ENCODE measurements at places on chromosomes 5 and 9.

GRCh38 chr5:2168601-2169429 is 286.1 kb upstream of the IRX4 start:
- no peak for DNase-seq

DNA sequence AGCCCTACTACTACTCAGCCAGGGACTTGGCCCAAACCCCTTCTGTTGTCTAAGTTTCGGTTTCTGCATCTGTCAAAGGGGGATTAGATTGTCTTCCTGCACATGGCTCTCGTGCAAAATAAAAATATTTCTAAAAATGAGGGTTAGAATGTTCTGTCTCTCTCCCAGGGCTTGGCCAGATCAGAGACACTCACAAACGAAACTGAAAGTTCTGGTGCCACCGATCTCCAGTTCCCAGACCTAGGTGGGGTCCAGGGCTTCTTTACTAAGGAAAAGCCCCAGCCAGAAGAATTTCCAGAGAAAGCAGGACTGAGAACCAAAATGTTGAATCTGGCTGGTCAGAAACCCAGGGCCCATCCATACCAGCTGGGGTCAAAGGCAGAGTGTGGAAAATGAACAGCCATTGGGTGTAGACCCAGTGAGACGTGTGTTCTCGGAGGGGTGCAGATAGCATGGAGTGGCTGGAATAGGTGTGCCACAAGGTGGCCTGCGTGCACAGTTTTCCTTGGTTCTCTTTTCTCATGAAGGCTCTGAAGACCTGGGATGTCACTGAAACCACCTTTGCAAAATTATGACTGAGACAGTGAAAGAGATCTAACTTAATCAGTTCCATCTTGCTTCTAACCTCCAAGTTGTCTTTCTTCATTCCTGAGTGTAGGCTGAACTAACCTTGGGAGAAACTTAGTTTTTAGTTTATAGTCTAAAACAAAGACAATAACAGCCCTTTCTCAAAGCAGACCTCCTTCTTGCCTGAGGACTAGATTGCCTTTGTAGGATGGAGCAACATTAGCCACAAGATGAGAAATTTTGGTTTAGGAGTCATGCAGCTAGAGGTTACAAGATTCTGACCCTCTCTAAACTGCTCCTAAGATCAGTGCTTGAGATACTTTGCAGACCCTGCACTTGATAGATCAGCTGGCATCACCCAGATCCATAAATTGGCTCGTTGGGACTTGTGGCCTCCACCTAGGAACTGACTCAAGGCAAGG is 2.3 kb upstream of the SLC23A1 start:
- no peak for DNase-seq

- DNase-seq = no peak
Measured at GRCh38 chr9:8428389-8428788, 628.8 kb upstream of the DMAC1 start.

- DNase-seq = no peak
Measured at GRCh38 chr9:127693143-127693542, 13.6 kb upstream of the CFAP157 start.

- no peak for DNase-seq
Measured at GRCh38 chr9:132989414-132989996, 11.0 kb downstream of the GFI1B start.

All from astrocyte (in vitro differentiated cells and primary cell).